Chondrocyte (in vitro differentiated cells): ENCODE measurements at places on chromosomes 13 and 19. TPM values are rescaled to one million over a fixed set of nuclear protein-coding genes. Genes with fewer than 3 reads are reported as not detected.

RAB3A gene
- total RNA-seq = 3.4 to 6.1 TPM (median 3.8 TPM) in 3 replicates

SERPINE3 gene
- not detected in 3 replicates for total RNA-seq

FAAP24 gene
- total RNA-seq = 3.2 to 5.4 TPM (median 5.1 TPM) in 3 replicates

SPC24 gene
- total RNA-seq = 8.3 to 22.9 TPM (median 8.4 TPM) in 3 replicates

CYP2B6 gene
- not detected in 3 replicates for total RNA-seq

CGB2 gene
- total RNA-seq = 0.56 TPM in 1 of 3 replicates, not detected in the others

MCEMP1 gene
- total RNA-seq = not detected in 3 replicates

TMEM150B gene
- not detected in 3 replicates for total RNA-seq

PSG6 gene
- total RNA-seq = not detected in 3 replicates
